ENCODE measurements at places on chromosomes 5 and 9.
A peak's percentile ranks its signal among the peaks of the same experiment; 100 is the strongest.

DNA sequence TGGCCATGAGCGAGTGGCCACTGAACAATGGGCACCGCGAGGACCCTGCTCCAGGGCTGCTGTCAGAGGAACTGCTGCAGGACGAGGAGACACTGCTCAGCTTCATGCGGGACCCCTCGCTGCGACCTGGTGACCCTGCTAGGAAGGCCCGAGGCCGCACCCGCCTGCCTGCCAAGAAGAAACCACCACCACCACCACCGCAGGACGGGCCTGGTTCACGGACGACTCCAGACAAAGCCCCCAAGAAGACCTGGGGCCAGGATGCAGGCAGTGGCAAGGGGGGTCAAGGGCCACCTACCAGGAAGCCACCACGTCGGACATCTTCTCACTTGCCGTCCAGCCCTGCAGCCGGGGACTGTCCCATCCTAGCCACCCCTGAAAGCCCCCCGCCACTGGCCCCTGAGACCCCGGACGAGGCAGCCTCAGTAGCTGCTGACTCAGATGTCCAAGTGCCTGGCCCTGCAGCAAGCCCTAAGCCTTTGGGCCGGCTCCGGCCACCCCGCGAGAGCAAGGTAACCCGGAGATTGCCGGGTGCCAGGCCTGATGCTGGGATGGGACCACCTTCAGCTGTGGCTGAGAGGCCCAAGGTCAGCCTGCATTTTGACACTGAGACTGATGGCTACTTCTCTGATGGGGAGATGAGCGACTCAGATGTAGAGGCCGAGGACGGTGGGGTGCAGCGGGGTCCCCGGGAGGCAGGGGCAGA, 53.3 kb downstream of the JADE2 start:
- DNase-seq: no peak

GRCh38 chr9:38687389-38687842, 32.5 kb downstream of the FAM240B start:
- no peak for DNase-seq

DNA sequence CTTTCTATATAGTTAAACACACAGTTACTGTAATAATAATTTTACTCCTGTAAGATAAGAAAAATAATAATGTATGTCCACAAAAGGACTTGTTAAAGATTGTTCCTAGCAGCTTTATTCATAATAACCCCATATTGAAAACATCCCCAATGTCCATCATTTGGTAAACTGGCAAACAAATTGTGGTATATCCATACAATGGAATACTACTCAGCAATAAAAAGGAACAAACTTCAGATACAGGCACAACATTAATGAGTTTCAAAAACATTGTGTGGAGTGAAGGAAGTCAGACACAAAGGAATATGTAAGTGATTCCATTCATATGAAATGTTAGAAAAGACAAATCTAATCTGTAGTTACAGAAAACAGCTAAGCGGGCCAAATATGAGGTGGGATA, 1.9 kb upstream of the MEGF10 start:
- no peak for DNase-seq

- no peak for DNase-seq
These were observed 1682.4 kb downstream of the MAT2B start for GRCh38 chr5:165187815-165188214.

DNA sequence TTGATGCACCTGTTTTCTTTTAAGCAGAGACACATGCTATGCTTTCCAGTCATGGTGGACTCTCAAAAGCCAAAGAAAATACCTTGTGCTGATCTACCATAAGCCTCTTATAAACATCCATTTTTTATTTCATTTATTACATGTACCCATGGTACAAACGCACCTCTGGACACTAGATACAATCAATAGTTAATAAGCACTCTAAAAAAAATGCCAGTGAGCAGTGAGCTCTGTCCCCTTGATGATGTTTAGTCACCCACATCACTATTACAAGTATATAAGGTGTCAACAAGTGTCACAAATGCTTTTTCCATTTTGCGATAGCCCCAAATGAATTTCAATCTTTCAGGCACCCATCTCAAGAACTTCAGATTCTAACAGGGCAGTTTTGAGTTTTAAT, 5.9 kb downstream of the KLF4 start:
- DNase-seq: no peak

DNA sequence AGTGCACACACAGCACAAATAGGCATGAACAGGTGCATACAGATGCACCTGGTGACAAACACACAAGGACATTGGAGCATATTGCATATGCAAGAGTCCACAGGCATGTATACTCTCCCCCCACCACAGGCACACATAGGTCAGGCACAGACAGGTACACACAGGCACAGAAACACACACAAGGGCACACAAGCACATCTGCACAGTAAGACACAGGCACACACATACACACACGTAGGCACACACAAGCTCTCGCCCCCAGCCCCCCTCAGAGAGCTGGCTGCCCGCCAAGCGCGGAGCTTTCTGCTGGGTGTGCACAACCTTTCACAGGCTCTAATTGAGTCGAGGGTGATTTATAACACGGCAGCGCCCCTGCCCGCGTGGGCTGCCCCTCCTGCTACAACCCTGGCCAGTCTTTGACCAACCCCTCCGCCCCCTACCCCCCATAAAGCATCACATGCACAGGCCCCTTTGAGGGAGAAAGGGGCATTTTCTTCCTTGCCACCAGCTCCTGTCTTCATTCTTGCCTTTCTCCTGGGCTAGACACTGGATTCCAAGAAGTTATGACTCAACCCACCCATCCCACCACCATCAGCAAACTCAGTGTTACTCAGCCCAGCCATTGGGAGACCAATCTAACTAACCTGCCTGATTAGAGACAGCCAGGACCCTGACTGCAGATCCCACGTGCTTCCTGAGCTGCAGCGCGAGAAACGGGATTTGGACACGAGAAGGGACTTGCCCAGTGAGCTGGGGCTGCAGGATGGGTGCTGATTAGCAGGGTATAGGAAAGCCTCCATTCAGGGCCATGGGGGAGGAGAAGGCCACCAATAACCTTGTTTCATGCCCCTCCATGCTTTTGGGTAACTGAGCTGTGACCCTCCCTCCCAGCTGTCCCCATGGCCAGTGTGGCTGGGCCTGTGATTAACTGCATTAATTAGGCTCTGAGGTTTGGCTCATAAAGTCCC, 42.8 kb upstream of the PSD2 start:
- DNase-seq: no peak

GRCh38 chr5:157554179-157555036, 21.2 kb downstream of the ADAM19 start:
- no peak for DNase-seq

- DNase-seq: no peak
These were observed 160.9 kb upstream of the DMAC1 start for GRCh38 chr9:7960320-7961050.

- peak; percentile 42 for DNase-seq
These were observed 29.8 kb upstream of the GZMA start for GRCh38 chr5:55072666-55073065.

DNA sequence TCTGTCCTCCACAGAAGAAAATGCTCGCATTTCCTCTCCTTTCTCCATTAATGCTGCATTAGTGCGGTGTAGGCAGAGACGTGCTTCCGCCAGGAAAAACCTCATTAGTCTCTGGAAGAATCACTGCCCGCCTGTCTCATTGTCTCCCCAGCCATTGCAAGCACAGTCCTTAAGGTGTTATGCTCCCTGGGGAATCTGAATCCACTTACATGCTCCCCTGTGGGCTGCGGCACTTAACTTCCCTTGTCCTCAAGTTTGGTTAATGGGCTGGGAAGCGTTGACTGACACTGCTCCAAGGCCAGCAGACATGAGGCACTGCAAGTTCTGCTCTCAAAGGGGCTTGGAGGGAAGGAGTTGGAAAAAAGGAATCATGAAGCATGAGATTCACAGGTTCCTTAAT, 41.6 kb downstream of the TARS1 start:
- no peak for DNase-seq

DNA sequence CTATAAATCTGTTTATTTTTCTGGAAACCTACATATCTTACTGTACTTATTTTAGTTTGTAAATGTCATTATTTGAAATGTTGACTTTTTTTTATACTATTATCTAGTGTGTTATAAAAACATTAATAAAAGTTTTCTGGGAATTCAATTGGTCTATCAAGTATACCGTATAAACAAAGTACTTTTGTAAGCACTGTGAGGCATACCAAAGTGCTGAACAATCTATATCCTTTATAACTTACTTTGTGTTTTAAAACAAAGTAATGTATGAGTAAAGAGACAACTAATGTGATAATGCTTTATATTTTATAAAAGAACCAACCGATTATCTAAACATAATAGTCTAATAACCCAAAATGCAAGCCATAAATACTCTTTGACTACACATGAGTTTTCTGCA, 23.1 kb downstream of the EDIL3 start:
- no peak for DNase-seq

DNA sequence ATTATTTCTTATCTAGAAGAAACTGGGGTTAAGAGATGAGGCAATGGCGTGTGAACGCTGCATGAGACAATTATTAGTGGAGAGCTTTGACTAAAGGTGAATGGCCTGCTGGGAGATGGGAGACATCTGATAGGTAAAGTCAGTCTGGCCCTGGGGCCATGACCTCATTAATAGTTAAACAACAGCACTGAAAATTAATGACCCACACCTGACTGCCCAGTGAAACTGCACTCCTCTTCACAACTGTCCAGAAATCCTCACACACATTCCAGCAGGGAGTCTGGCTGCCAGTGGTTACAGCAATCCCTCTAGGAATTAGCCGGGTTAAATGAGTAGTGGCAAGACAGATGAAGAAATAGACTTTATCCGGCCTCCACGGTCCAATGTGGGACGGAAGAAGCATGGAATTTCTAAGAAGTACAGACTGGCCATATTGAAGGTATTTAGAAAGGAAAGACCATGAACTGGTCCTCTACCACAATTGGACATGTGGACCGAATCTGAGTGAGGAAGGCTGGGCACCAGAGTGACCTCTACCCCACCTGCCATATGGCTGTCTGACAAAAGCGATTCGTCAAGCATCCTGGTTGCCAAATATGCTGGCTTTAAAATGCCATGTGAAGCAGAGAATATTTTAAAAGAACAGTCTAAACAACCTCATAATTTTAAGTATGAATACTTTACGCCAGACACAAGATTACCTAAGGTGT, 138.4 kb downstream of the EFNA5 start:
- no peak for DNase-seq

- DNase-seq: no peak
These were observed 10.2 kb downstream of the GLIS3 start for GRCh38 chr9:4289411-4290326.

DNA sequence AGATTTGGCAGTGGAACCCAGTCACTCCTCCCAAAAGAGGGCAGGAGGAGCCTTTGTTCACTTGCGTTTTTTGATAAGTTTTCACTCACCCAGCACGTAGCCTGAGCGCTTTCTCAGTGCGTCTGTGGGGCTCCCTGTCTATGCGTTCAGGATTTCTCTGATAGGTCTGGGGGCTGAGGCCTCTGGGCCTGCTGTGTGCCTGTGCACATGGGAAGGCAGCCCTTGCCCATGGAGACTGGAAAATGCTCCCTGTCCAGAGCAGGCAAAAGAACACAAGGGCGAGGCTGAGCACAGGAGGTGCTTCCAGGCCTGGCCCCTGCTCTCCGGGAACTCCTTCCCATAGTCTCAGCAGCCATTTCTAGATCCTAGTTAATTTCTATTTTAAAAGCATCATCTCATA, 249.9 kb downstream of the FSTL4 start:
- DNase-seq: no peak

DNA sequence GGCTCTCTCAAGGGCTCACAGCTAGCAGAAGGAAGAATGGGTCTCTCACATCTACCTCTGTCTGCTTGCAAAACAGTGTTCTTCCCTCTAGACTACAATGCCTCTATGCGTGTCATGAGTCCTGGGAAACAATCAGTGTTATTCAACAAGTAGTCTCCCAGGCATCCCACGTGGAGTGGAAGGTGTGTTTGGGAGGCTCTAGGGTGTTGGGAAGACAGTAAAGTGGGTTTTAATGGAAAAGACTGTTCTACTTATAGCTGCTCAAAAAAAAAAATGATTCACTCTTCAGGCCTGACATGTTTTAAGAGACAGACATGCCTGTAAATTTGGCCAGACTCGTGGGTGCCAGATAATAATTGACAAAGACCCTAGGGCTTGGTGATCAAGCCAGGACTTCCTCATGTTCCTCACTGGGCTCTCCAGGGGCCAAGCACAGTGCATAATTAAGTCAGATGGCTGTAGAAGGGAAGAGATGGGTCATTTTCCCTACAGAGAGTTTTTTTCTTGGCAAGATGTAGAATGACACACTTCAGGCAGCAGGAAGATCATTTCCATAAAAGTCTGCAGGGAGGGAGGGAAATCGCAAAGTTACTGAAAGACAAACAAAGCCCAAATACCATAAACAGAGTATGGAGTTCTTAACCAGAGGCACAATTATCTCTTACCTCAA, 246.4 kb downstream of the ACTL7B start:
- DNase-seq: no peak

GRCh38 chr9:5429873-5430564, 7.7 kb downstream of the PLGRKT start:
- no peak for DNase-seq

DNA sequence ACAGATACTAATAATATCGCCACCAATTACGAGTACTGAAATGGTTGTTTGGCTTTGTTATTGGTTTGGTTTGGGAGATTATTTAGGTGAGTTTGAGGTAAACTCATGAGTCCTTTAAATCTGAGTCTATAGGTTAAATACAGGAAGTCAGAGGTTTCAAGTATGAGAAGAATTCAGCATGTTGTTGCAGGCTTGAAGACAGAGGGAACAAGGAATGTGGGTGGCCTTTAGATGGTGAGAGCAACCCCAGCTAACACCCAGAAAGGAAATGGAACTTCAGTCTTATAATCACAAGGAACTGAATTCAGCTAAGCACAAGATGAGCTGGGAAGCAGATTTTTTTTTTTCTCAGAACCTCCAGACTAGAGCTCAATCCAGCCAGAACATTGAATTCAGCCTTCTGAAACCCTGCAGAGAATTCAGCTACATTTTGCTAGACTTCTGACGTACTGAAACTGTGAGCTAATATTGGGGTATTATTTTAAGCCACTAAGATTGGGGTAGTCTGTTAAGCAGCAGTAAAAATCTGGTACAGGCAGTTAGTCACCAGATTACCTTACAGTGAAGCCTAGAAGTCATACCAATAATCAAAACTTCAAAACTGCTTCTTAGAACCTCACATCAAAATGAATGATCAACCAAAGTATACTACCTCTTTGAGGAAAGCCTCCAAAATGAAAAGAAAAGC, 216.0 kb upstream of the PUM3 start:
- DNase-seq: no peak

- no peak for DNase-seq
These were observed 96.4 kb upstream of the EDIL3 start for GRCh38 chr5:84480873-84481637.

- DNase-seq: no peak
These were observed 214.4 kb downstream of the ARL15 start for GRCh38 chr5:54095969-54096368.

DNA sequence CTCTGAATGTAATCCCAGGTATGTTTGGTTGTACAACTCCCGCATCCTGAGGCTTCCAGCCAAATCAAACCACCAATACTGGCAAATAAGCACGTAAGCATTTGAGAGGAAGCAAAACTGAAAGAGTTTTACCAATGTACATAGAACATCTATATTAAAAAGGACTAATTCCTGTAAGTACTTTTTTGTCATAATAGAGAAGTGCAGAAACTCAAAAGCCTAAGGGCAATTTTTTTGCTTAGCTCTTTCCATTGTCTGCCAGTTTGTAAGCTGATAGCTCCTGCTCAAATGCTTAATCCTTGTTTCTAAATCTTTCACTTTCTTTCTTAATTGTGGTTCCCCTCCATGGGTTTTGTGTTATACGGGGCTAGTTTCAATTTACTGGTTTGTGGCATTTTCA, 1151.8 kb downstream of the CDH12 start:
- DNase-seq: no peak
